ENCODE measurements at places on chromosomes 6 and 20. TPM values are rescaled to one million over a fixed set of nuclear protein-coding genes. Genes with fewer than 3 reads are reported as not detected.

DNA sequence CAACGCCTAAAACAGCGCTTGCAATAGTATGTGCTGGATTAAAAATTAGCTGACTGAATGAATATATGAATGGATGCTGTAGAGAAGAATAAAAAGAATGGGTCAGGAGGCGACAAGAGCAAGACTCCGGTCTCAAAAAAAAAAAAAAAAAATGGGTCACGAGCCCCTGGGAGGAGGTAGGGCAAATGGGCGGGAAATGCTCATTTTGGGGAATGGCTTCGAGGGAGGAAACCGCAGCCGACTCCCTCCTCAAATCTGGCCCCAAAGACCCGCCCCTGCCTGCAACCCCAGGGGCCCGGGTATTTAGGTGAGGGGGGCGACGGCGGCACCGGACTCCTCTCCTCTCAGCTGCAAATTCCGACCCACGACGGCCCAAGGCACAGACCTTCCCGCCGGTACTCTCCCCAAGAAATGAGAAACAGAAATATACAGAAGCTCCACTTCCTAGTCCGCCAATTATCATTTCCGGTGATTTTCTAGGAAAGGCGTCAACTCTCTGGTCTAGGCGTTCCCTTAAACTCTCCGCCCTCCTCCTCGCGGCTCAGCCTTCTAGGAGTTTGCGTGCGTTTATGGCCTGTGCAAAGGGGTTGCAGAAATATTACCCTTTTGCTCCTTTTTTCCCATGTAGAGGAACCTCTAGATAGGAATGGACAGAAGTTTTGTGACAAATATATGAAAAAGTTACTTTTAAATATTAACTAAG, at the start of gene ZNF311:
Gene ZNF311, minus strand, starts transcription at position 133 of the 703 bp plus-strand sequence. CDS start 1,361 bp downstream, outside the sequence.
- DNase-seq, result peak; percentile 35
- H3K4me3 ChIP-seq, result peak within 1 kb of the TSS; percentile 35
- no peak within 1 kb of the TSS for H3K27ac ChIP-seq
- peaks cover 25% of the 10 kb centered on the region for H3K27me3 ChIP-seq
- H3K4me1 ChIP-seq, result no peaks in the 10 kb centered on the region
- no peaks in the 10 kb centered on the region for H3K36me3 ChIP-seq

- no peak overlapping the region for H3K4me3 ChIP-seq
- H3K4me1 ChIP-seq, result no peaks in the 10 kb centered on the region
- H3K27ac ChIP-seq, result no peak overlapping the region
- H3K36me3 ChIP-seq, result no peaks in the 10 kb centered on the region
- DNase-seq, result no peak
Measured at GRCh38 chr6:137283080-137283479, 63.9 kb upstream of the IFNGR1 start.

DNA sequence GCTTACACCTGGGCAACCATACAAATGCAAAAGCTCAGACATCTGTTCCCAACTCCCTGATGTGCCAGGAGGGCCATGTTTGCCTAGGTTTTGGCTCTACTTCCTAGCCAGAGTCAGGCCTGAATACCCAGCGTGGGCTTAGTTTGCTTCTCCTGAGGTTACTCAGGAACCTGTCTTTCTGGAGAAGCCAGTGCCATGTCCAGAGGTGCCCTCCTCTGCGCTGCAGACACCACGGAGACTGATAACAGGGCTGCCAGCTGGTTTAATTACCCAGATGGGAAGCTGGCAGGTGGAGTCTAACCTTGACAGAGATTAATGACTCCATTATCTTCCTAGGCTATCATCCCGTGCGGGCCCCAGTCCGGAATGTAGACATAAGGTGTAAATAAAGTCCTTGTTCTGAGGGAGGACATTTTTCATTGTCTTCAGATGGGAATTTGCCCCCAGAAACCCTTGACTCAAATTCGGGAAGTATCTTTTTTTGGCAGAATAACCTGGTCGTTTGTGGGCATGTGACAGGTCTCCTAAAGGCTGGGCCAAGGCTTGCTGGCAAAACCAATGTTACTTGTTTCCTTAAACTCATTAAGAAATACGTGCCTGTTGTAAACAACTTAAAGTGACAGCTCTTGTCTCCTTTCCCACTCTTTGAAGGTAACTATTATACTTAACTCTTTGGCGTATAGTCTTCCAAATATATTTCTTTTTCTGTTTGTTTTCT, 29.2 kb upstream of the ZNFX1 start:
- no peaks in the 10 kb centered on the region for H3K27me3 ChIP-seq
- H3K27ac ChIP-seq, result no peak overlapping the region
- H3K4me1 ChIP-seq, result no peaks in the 10 kb centered on the region
- DNase-seq, result no peak

DNA sequence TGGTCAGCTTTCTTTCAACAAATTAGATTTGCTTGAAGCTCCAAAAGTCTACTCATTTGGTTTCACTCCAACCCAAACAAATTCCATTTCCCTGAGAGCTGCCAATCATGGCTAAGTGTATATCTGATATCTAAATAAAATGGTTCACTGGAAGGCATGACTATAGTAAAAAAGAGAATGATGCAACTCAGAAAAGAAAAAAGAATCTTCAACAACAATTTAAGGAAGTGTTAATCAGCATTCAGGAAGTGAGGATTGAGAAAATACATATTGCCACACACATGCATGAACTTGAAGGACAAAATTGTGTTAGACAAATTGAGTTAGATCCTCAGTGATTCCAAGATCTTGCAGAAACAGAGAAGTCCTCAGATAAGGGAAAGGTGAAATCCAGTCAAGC, 972.9 kb upstream of the FLRT3 start:
- H3K27me3 ChIP-seq, result no peaks in the 10 kb centered on the region
- H3K4me3 ChIP-seq, result no peak overlapping the region
- no peaks in the 10 kb centered on the region for H3K4me1 ChIP-seq
- DNase-seq, result no peak
- H3K36me3 ChIP-seq, result no peaks in the 10 kb centered on the region
- H3K27ac ChIP-seq, result no peak overlapping the region

GRCh38 chr6:74735304-74735703, 470.5 kb downstream of the COL12A1 start:
- H3K4me3 ChIP-seq, result no peak overlapping the region
- H3K4me1 ChIP-seq, result no peaks in the 10 kb centered on the region
- no peaks in the 10 kb centered on the region for H3K36me3 ChIP-seq
- H3K27ac ChIP-seq, result no peak overlapping the region
- H3K27me3 ChIP-seq, result no peaks in the 10 kb centered on the region

DNA sequence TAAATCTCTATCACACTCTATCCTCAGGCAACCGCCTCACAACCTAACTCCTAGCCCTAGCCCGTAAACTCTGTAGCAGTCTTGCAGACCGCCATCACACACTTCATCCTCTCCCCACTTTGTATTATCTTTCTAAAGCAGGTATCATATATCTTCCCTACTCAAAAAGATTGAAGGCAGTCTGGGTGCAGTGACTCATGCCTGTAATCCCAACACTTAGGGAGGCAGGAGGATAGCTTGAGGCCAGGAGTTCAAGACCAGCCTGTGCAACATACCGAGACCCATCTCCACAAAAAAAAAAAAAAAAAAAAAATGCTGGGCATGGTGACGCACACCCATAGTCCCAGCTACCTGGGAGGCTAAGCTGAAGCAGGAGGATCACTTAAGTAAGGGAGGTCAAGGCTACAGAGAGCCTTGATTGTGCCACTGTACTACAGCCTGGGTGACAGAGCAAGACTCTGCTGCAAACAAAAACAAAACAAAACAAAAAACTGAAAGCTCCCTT, 22.9 kb downstream of the RANBP9 start:
- H3K27ac ChIP-seq, result peak overlapping the region; percentile 60
- H3K27me3 ChIP-seq, result no peaks in the 10 kb centered on the region
- peaks cover 7% of the 10 kb centered on the region for H3K4me1 ChIP-seq
- no peak overlapping the region for H3K4me3 ChIP-seq
- no peak for DNase-seq

- no peak overlapping the region for H3K4me3 ChIP-seq
- H3K4me1 ChIP-seq, result no peaks in the 10 kb centered on the region
- no peaks in the 10 kb centered on the region for H3K36me3 ChIP-seq
- peaks cover 4% of the 10 kb centered on the region for H3K27me3 ChIP-seq
- no peak for DNase-seq
- no peak overlapping the region for H3K27ac ChIP-seq
Measured at GRCh38 chr6:26342106-26343004, 22.6 kb upstream of the BTN3A2 start.

GRCh38 chr6:148776321-148777308, 29.8 kb downstream of the UST start:
- H3K4me3 ChIP-seq, result no peak overlapping the region
- H3K4me1 ChIP-seq, result peaks cover 8% of the 10 kb centered on the region

DNA sequence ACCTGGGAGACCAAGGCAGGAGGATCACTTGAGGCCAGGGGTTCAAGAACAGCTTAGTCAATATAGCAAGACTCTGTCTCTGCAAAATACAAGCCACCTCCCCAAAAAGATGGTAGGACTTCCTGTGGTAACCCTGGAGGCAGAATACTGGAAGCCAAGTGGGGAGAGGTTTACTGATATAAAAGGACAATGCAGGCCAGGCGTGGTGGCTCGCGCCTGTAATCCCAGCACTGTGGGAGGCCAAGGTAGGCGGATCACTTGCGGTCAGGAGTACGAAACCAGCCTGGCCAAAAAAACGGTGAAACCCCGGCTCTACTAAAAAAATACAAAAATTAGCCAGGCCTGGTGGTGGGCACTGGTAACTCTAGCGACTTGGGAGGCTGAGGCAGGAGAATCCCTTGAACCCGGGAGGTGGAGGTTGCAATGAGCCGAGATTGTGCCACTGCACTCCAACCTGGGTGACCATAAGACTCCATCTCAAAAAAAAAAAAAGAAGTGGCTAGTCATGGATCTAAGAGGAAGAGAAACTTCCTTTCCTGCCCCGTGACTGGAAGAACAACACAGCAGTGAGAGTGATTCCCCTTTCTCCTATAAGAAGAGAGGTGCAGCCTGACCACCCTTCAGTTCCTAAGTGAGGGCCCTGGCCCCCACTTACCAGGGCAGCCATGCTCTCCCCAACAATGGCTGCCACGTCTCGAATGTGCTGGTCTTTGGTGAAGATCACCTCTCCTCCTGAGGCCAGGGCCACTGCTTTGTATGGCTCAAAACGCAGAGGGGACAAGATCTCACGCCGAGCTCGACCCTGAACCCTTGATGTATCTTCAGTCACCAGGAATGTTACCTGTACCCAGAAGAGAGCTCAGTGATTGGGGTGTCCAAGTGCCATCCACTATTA, 6.2 kb downstream of the SAPCD1 start:
- H3K4me3 ChIP-seq, result no peak overlapping the region
- no peaks in the 10 kb centered on the region for H3K36me3 ChIP-seq

DNA sequence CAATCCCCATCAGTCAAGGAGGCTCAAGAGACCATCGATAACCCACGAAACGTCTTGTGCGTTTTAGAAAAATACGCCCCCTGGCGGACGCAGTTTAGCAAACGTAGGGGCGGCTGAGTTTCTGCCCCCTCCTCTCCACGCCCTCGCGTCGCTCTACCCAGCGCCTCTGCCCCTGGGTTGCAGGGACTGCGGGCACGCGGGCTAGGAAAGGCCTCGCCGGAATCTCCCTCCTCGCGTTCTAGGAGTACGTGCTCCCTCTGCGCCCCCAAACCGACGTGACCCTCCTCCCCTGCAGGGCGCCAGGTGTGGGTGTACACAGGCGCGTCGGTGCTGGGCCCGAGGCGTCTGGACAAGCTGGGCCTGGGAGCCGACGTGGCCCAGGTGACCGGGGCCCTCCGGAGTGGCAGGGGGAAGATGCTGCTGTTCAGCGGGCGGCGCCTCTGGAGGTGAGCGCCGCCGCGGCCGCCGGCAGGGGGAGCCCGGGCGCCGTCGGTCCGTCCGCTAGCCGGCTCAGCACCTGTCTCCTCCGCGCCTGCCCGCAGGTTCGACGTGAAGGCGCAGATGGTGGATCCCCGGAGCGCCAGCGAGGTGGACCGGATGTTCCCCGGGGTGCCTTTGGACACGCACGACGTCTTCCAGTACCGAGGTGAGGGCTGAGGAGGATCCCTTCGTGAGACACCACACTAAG, 5.3 kb downstream of the MMP9 start:
- H3K4me1 ChIP-seq, result no peaks in the 10 kb centered on the region
- no peaks in the 10 kb centered on the region for H3K36me3 ChIP-seq
- no peak overlapping the region for H3K4me3 ChIP-seq
- no peak overlapping the region for H3K27ac ChIP-seq

DNA sequence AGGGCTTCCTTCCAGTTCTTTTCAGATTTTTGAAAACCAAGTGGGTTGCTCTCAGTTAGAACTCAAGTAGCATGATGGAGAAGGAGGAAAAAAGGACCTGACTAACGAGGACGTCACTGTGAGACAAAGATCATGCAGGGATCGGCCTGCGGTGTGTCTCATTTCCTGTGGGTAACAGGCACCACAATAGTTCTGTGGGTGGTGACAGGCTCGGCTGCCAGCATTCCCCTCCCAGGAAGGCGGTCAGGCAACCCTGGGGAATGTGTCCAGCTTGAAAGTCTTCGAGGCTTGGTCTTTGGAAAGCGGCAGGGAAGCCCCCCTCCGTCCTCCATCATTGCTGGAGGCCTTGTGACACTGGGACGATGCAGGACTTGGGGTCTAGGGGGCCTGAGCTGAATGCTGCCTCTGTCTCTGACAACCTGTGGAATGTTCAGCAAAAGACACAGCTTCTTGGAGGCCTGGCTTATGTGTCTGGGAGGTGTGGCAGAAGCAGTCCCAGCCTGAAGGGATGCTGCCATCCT, 121.0 kb downstream of the BCAS1 start:
- no peak overlapping the region for H3K4me3 ChIP-seq
- peak; percentile 88 for DNase-seq
- H3K27ac ChIP-seq, result no peak overlapping the region
- no peaks in the 10 kb centered on the region for H3K36me3 ChIP-seq
- H3K4me1 ChIP-seq, result no peaks in the 10 kb centered on the region
- H3K27me3 ChIP-seq, result no peaks in the 10 kb centered on the region

- H3K27me3 ChIP-seq, result no peaks in the 10 kb centered on the region
- no peaks in the 10 kb centered on the region for H3K36me3 ChIP-seq
- DNase-seq, result no peak
- no peak overlapping the region for H3K27ac ChIP-seq
Measured at GRCh38 chr6:89010825-89011224, 47.4 kb upstream of the RNGTT start.

DNA sequence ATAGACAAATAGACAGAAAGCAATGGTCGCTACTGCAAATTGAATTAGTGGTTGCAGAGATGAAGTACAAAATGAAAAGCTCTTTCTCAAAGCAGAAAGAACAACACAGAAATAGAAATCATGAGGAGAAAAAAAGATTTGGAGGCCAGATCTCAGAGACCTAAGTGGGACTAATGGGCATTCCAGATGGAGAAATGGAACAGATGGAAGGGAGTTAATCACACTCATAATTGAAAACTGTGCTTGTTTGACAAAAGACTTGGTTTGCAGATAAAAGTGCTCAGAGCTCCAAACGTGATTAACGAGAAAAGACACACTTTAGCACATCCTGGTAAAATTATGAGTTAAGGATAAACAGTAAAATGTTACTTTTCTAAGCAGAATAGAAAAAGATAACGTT, 58.1 kb upstream of the SNRPB2 start:
- no peak for DNase-seq
- no peaks in the 10 kb centered on the region for H3K36me3 ChIP-seq
- H3K27ac ChIP-seq, result no peak overlapping the region
- no peaks in the 10 kb centered on the region for H3K27me3 ChIP-seq
- H3K4me3 ChIP-seq, result no peak overlapping the region

Gene C20orf144
- not detected for total RNA-seq
